ENCODE measurements at places on chromosomes 3 and 15. TPM values are rescaled to one million over a fixed set of nuclear protein-coding genes. Genes with fewer than 3 reads are reported as not detected.
A peak's percentile ranks its signal among the peaks of the same experiment; 100 is the strongest.

- peak; percentile 94 for DNase-seq
These were observed 15.0 kb downstream of the PTH1R start for GRCh38 chr3:46892285-46893145.

GRCh38 chr15:89329329-89330084 is 5.1 kb downstream of the POLG start:
- DNase-seq = peak; percentile 41

DNA sequence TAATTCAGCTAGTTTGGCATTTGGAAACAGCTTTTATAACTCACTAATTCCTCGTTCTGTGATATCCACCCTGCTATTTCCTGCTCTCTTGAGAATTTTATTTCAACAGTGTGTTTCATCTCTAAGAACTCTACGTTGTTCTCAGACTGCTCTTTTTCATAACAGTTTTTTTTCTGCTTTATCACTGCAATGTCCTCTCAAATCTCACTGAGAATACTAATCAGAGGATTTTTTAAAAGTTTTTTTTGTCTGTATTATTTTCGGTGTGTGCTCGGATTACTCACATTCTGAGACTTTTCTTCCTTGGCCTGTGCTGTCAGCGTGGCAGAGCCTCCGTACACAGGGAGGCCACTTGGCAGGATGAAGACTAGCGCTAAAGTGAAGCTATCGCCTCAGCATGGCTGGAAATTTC is 59.4 kb upstream of the NEO1 start:
- no peak for DNase-seq

DNA sequence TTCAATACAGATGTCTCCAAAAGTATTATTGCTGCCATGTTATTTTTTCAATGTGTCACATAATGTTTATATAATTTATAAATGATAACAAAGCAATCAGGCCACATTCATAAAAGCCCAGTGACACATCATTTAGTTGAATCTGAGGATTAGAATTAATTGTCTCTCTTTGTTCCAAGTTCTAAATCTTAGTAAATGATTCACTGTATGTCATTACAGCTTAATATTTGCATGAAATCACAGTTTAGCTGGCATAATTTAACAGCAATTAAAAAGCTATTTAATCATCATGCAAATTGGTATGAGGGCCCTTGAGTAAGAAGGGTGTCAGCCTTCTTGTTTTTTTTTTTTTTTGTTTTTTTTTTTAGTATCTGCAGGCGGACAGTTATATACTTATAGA is 427.0 kb downstream of the EPHA6 start:
- DNase-seq = no peak

GRCh38 chr15:83292317-83292716 is 7.9 kb upstream of the BNC1 start:
- DNase-seq = no peak

DNA sequence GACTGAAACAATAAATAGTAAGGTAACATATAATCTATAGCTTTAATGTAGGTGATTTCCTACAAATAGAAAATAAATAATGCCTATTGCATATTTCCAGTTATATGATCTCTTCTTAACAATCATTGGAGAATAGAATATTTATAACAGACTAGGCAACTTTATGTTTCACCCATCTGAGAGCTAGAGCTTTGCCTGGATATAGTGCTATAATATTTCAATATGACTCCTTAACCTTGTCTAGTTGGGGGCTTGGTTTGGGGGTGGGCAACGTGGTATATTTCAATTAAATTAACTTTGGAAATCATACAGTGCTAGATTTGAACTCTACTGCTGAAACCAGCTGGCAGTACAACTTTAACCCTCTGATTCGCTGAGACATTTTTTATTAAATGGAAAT is 265.2 kb downstream of the CNTN4 start:
- DNase-seq = no peak

- no peak for DNase-seq
These were observed 243.2 kb downstream of the NEK10 start for GRCh38 chr3:27125821-27126501.

GRCh38 chr3:158091531-158091930 is 14.7 kb downstream of the SHOX2 start:
- DNase-seq = no peak

GRCh38 chr3:177683586-177683985 is 486.3 kb upstream of the TBL1XR1 start:
- DNase-seq = no peak

DNA sequence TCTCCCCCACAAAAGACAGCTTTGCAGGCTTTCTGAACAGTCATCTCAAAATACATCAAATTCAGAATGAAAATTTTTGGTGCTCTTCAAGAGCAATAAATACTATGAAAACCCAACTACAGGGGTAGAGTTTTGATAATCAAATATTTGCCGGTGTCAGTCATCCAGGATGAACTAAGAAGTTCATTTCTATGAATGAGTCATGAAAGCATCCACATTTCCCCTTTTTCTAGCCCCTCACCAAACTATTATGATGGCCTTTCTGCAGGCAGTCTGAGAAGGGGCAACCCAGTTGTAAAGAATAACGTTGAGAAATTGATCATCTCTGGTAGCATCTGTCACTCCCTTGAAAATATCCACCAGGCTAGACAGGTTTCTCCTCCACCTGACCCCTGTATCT is 3.1 kb upstream of the LPCAT4 start:
- DNase-seq = no peak

- no peak for DNase-seq
These were observed 24.3 kb downstream of the ATP10A start for GRCh38 chr15:25838871-25839195.

- no peak for DNase-seq
These were observed 88.9 kb upstream of the THBS1 start for GRCh38 chr15:39491886-39492490.

- DNase-seq = no peak
These were observed 1.2 kb upstream of the LMCD1 start for GRCh38 chr3:8500319-8500988.

DNA sequence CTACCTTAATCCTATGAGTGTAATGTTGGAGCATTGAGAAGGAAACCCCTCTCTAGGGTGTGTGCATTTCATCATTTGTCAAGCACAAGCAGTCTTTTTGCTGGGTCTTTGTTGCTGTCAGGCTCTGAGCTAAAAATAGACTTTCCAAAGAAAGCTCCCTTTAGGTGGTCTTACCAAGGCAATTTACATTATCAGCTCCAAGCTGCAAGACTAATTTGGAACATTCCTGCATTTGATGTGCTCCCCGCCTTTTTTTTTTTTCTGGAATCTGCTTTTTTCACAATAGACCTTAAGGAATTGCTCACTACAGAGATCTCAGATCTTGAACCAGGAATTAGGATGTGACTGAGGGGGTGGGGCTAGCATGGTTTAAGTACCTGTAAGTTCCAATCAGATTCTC is 60.6 kb upstream of the STAC start:
- no peak for DNase-seq

GRCh38 chr15:74376825-74377581 is 9.6 kb upstream of the CYP11A1 start:
- peak; percentile 59 for DNase-seq

GRCh38 chr3:131501949-131502348 is 822 bp downstream of the MRPL3 start:
- no peak for DNase-seq

GRCh38 chr3:115676336-115676735 is 53.0 kb downstream of the GAP43 start:
- DNase-seq = no peak

- no peak for DNase-seq
These were observed 14.0 kb upstream of the UACA start for GRCh38 chr15:70777170-70777926.

DNA sequence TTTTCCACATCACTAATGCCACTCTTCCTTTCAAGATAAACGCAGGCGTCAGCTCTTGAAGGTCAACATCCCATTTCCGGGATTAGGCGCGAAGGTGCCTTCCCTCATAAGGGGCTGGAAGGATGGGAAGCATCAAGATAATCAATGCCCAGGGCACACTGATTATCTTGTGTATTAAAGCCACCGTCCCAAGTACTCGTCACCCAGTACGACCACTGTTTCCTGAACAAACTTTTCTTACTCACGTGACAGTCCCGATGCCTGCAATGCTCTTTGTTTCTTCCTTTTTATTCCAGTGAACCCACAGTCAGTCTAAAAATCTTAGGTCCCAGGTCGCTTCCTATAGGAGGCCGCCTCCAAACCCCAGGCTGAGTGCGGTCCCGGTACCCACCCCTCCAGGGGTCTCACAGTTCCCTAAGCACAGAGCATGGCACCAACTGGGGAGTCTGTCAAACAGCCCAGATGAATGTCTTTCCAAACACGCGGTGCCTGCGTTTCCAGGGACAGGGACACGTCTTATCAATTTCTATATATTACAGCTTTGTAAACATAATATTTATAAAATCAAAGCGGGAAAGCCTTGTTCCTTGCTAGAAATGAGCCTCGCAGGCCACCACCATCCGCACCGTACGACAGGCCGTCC is 589 bp downstream of the ANAPC13 start:
- peak; percentile 98 for DNase-seq

DNA sequence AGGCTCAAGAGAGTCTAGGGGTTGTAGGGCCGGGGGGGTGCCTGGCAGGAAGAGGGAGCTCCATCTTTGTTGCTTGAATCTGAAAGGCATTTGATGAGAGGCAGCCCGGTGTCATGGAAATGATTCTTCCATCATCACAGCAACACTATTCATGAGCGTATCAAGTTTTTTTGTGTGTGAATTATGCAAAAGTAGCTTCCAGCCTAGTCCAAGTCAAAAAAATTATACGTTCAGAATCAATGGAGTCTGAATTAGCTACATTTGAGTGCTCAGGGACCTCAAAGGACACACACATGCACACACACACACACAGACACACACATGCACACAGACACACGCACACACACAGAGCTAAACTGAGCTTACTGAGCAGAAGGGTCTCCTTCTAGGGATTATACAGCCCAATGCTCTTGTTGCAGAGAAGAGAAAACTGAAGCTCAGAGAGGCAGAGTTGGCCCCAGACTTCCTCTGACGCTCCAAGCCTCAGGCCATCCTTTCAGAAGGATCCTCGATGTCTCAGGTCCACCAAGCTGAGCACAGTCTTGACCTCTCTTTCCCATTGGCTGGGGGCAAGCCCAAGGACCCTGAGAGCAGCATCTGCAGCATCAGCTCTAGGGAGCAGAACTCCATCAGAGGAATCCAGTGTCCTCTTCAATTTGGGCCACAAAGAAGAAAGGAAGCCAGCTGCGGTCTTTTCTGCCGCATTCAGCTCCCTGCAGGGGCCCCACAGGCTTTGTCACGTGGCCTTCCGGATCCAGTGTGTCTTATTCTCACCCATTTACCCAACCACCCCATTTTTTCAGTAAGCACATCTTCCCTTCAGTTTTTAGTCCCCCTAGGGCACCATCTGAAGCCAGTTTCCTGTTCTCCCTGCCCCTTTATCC is 228.0 kb downstream of the UACA start:
- DNase-seq = no peak

- no peak for DNase-seq
These were observed 100.7 kb upstream of the PTPRG start for GRCh38 chr3:61460636-61461035.

DNA sequence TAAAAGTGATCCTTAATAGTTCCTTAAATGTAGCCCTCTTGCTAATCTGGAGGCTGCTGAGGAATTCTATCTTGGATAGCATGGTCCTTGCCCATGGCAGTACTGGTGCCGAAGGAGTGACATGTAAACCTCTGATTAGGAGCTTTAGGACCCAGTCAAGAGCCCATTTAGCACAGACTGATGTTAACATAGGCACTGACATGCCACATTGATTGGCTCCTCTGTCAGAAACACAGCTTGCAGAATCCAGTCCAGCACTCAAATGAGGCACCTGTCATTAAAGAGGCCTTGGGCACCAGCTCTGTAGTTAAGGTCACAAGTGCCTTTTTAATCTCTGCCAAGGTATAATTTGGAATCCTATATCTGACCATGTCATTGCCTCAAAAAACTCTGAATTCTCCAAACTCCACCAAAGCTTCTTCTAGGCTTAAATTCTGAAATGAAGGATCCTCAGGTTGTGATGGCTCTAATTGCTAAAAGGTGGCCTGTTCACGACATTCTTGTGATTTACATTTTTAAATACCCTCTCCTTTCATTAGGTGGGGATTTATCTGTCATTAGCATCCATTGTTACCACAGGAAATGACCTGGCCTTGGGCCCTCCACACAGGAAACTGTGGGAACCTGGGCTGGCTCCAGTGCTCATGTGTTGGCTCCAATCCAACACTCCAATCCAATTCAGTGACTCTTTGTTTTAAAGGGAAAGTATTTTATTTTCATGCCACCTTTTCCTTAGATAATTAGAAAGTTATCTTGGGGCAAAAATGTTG is 57.3 kb upstream of the RNF7 start:
- DNase-seq = no peak

- DNase-seq = peak; percentile 97
These were observed 14.4 kb upstream of the MRPS22 start for GRCh38 chr3:139329364-139329850.

GRCh38 chr3:183635107-183635430 is 354 bp upstream of the KLHL24 start:
- no peak for DNase-seq

DNA sequence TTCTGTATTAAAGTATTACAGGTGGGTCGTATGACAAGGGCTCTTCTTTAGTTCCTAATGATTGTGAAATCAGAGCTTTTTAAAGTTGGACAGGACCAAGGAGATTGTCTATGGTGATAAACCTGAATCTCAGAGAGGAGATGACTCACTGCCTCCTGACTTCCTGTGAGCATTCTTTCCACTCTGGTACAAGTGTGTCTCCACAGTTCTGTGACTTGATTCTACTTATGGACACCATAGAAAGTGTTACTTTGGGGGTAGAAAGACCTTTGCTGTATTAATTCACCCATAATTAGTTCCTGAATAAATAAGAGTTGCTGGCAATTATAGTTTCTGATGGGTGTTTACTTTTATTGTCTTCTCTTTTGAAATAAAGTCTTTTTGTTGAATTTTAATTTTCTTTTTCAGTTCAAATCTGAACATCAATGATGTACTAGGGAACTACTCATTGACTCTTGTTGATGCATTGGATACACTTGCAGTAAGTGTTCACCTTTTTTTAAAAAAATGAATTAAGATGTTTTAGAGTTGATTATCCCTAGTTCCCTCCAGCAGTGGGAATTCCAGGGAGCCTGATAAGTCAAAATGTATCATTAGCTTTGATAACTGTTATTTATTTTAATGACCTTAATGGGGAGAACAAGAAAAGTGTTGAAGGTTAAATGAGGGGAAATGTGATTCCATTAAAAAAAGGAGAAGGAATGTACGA is 7.4 kb downstream of the EDEM1 start:
- no peak for DNase-seq

DNA sequence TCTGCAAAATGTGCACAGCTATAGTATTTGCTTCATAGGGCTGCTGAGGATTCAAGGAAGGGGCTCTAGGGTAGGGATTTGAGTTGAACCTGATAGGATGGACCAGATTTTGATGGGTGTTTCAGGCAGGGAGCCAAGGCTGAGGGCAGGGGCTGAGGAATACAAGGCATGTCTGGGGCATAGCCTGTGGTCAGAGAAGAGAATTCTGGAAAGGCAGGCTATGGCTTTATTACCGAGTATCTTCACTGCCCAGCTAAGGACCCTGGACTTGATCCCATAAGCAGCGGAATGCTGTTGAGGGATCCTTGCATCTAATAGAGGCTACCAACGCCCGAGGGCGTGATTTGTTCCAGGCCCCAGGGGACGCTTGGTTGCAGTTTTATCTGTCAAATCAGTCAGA is 193.0 kb upstream of the TLE3 start:
- no peak for DNase-seq

The CD80 gene
- total RNA-seq = 0.24 TPM

The CCR2 gene
- 2.5 TPM for total RNA-seq

The RBP2 gene
- not detected for total RNA-seq

The PGBD4 gene
- 1.4 TPM for total RNA-seq

The MB21D2 gene
- total RNA-seq = 6.3 TPM

The SERPINI2 gene
- total RNA-seq = 0.81 TPM
